ENCODE measurements at places on chromosomes 11 and 22.

DNA sequence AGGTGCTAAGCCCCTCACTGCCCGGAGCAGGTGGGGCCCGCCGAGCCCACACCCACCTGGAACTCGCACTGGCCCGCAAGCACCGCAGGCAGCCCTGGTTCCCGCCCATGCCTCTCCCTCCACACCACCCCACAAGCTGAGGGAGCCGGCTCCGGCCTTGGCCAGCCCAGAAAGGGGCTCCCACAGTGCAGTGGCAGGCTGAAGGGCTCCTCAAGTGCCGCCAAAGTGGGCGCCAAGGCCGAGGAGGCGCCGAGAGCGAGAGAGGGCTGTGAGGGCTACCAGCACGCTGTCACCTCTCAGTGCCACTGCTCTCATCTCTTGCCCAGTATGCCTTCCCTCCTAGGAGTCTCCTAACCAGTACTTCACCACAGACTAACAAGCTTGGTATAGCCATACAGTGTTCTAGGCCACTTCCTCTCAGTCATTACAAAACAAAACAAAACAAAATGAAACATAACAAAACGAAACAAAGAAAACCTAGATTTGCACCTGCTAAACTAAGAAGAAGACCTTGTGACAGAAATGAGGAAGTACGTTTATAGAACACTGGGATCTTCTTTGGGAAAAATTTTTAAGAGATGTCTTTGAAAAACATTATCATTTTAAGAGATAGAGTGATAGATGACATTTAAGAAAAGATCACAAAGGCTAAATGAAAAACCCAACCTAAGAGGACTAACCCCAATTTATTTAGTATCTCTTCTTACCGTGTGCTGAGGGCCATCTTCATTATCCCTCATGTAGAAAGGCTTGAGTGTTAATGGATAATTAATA, 47.7 kb upstream of the GAB2 start:
- peak; percentile 69 for DNase-seq

- peak; percentile 41 for DNase-seq
Measured at GRCh38 chr22:36081023-36081431, 52.4 kb upstream of the RBFOX2 start.

DNA sequence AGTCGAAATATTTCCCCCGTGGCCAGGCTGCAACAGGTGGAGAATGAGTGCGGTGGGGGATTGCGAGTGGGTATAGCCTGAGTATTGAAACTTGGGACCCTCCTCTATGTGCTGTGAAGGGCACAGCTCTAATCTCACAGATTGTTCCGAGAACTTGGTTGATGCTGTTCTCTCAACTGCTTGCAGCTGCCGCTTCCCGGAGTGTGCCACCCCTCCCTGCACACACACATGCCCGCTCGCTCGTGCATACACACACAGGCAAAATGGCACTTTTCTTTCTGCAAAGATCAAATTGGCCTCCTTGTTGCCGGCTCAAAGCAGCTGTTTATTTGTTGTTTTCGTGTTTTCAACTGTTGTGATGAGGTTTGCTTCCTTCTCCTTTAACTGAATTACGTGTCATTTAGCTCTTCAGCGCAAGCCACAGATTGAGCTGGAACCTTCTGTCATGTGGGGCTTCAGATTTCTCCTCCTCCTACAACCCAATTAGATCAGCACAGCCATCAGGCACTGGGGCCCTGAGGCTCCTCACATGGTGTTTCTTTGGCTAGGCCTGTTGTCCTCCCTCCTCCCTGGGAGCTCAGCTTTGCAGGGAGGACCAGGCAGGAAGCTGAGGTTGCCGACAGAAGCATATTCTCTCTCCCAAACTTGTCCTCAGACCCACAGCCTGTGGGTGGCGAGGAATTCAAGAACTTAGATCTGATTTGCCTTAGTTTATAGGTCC, 13.9 kb upstream of the B3GAT1 start:
- DNase-seq, result no peak

GRCh38 chr11:110951950-110952503, 239.8 kb upstream of the ARHGAP20 start:
- no peak for DNase-seq

GRCh38 chr11:124751391-124751740, 689 bp downstream of the VSIG2 start:
- no peak for DNase-seq

- DNase-seq, result no peak
Measured at GRCh38 chr22:37910890-37911672, 5.0 kb downstream of the MICALL1 start.

- no peak for DNase-seq
Measured at GRCh38 chr11:2200536-2200935, 28.9 kb upstream of the TH start.

DNA sequence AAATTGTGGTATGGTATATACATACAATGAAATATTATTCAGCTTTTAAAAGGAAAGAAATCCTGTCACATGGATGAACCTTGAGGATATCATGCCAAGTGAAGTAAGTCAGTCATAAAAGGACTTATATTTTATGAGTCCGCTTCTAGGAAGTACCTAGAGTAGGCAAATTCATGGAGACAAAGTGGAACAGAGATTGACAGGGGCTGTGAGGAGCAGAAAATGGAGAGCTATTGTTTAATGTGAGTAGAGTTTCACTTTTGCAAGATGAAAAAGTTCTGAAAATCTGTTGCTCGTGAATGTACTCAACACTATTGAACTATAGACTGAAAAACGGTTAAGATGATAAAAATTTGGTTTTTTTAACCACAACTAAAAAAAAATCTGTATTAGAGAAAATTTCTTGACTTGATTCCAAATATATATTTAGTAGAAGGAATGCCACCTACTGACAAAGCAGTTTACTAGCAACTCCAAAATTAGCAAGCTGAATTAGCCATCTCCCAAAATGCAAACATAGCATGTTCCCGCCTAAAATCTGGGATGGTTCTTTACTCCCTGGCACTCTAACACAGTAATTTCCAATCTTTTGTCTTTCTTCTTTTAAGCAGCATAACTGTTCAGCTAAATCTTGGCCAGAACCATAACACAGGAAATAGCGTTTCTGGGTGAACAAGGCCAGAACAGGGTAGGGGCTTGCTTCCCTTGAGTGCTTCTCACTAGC, 1.5 kb downstream of the UFD1 start:
- no peak for DNase-seq

DNA sequence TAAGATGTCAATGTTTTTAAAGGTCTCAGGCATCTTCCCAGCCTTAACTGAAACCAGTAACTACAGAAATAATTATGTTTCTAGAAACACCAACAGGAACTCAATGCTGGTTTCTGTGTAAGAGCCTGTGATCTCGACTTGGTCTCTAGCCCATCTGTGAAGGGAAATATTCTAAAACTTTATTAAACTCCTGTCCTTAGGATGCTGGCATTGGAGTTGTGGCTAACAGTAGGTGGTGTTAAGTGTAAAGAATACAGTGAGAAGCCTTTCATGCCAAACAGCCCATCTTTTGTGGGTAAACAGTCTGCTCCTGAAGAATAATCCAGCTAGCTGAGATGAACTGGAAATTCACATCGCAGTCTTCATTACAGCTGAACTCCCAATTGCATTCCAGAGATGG, 133.2 kb downstream of the ADAMTS15 start:
- no peak for DNase-seq

DNA sequence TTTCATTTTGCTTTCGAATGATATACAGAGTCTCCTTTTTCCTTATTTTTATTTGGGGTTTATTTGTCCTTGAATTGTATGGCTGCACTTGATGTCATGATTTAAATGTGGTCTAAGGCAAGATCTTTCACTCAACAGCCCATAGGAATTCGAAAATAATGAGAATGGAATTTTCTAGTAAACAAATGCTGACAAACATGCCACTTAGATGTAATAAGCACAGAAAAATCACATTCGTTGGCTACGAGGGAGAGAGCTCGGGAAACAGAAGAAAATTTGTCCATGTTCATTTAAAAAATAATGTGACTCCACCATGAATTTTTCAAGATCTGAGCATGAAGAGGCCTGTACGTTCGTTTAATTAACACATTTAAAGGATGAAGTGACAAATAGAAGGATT, 73.0 kb downstream of the BLID start:
- DNase-seq, result no peak

DNA sequence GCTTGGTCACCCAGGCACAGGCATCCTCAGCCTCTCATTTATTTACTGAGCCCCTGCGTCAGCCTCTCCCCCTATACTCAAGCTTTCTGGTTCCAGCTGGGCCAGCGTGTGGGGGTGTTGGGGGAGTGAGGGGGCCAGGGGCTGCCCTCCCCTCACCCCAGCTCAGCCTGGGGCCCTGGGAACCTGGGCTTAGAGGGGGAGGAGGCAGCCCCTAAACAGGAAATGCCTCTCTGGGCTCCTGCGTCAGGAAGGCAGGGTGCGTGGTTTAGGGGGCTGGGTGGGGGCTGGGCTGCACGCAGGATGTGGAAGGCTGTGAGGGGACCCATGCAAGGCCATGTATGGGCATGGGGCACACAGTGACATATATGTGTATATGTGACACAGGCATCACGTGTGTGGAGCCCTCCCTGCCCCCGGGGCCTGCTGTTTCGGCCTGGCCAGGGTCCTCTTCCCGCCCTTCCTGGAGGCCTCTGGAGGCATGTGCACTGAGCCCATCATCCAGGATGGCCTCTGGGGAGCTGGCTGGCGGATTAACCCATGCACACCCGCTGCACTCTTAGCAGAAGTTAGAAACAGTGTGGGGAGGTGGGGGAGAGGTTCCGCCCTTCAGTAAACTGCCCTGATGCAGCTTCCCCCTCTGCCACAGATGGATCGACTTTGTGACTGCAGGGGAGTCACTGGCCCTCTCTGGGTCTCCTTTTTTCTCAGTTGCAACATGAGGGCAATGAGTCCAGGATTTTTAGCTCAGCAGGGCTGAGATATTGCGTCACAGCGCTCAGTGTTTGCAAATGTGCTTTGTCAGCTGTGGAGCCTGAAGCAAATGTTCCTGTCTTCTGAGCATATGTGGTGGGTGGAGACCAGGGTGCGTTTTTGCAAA, 1.1 kb upstream of the CD248 start:
- DNase-seq, result no peak

DNA sequence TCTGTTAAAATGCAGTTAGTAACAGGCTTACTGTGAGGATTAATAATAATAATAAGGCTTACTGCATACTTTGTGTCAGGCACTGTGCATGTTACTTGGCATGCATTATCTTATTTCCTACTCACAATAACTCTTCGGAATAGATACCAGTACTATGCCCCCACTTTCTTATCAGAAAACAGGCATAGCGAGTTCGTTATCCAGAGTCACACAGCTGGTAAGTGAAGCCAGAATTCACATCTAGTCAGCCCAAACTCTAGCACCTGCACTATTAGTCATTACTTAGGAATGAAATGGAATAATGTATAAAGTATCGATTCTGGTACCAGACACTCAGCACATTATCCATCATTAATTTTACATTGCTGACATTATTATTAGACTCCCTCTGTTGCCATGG, 155.7 kb upstream of the BLID start:
- DNase-seq, result no peak

GRCh38 chr11:117395476-117395875, 67.8 kb downstream of the CEP164 start:
- no peak for DNase-seq

DNA sequence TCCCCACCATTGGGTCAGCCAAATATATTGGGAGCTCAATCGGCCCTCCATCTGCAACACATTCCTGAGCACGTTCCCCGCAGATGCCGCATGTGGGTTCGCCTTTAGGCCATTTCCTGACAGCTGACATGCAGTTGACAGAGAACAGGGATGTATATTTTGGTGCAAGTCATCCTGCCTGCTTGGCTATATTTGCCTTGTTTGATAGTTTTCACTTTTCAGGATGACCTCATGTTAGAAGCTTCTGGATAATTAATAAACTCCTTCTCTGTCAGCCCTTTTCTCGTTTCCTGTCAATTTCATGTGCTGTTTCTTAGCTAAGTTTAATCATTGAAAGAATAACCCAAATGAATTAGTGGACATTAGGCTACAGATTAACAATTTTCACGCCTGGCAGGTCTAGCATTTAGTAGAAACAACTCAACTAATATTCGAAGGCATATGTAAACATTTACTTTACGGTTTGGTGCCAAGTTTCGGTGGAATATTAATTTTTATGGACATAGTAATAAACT, 105.8 kb upstream of the SLC5A12 start:
- no peak for DNase-seq
